ENCODE measurements at places on chromosomes 2 and 18.

- DNase-seq = no peak
These were observed 40.7 kb downstream of the PCBP1 start for GRCh38 chr2:70128005-70128404.

GRCh38 chr18:57959278-57959677 is 84.7 kb upstream of the NEDD4L start:
- no peak for DNase-seq

GRCh38 chr2:235026649-235027557 is 75.1 kb downstream of the SH3BP4 start:
- no peak for DNase-seq

DNA sequence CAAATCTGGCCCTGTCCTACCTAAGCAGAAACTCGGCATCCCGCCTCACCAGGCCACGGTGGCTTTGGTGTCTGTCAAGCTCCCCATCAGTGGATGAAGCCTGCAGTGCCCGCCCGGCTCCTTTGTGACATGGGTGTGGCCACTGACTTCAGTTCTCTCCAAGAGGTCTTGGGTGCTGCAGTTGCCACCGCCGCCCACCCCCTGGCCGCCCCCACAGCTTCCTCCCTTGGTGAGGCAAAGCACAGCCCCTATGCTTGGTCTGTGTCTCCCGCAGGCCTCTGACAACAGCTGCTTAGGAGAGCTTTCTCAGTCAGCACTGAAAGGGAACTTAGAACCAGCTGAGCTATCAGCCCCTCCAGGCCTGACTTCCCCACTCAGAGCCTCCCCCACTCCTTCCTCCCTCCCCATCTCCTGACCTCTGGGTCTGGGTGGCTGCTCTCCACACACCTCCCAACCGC is 22.9 kb upstream of the GPR55 start:
- DNase-seq = no peak

- DNase-seq = no peak
These were observed 31.9 kb upstream of the SLC35G4 start for GRCh38 chr18:11577271-11578112.

DNA sequence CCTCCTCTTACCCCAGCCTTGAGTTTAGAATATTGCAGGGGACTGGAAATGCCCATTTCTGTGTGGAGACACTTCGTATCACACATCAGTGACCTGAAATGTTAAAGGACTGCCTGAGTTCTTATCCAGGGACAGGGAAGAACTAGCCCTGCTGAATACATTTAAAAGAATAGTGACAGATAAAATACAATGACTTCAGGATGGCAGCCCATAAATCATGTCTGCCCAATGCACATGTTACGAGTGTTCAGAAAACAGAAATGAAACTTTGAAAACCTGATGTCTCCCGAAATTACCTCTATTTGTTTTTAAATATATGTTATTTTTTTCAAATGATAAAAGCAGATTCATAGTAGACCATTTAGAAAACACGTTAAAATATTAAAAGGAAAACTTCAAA is 22.3 kb upstream of the RAB12 start:
- DNase-seq = no peak

GRCh38 chr18:8860845-8861642 is 155.7 kb downstream of the MTCL1 start:
- DNase-seq = no peak

GRCh38 chr18:42758852-42759251 is 356.6 kb downstream of the RIT2 start:
- no peak for DNase-seq

- DNase-seq = no peak
These were observed 41.4 kb downstream of the AOX1 start for GRCh38 chr2:200627110-200627770.

DNA sequence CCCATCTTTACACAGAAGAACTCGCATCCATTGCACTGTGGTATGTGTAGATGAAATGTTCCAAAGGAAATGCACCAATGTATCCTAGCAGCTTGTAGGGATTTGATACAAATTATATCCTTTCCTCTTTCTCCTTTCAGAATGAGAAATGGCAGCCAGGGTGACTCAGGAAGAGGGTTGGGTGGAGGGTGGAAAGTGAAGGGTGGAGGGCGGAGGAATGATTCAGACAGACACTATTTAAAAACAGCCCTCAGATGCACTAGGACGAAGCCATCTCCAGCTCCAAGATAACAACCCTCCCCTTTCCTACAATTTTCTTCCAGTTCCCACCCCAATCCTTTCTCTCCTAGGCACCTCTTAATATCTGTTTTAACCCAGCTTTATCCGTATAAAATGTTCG is 96.2 kb upstream of the STK39 start:
- no peak for DNase-seq

DNA sequence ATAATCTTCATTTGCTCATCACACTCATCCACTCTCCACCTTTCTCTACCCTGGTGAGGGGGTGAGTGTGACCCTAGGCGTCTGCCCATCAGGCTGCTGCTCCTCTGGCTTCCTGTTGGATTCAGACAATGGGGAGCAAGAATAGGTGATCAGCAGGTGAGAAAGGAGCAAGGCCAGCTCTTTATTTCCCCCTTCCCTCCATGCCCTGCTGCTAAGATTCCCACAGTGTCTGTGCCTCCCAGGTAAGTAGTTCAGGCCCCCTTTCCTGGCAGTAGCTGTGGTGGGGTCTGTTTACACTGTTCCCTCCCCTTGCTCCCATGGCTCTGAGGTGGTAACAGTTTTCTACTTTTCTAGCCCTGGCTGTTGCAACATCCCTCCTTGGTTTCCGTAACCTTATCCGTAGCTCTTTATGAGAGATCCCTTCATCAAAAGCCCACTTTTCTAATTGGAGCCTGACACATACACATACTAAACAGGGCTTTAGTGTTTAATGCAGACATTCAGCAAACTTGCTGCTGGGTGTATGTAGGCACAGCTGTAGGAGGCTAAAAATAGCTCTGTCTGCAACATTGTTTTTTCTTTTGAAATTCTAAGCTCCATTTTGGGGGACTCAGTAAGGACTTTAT is 27.5 kb downstream of the MAP2 start:
- no peak for DNase-seq

DNA sequence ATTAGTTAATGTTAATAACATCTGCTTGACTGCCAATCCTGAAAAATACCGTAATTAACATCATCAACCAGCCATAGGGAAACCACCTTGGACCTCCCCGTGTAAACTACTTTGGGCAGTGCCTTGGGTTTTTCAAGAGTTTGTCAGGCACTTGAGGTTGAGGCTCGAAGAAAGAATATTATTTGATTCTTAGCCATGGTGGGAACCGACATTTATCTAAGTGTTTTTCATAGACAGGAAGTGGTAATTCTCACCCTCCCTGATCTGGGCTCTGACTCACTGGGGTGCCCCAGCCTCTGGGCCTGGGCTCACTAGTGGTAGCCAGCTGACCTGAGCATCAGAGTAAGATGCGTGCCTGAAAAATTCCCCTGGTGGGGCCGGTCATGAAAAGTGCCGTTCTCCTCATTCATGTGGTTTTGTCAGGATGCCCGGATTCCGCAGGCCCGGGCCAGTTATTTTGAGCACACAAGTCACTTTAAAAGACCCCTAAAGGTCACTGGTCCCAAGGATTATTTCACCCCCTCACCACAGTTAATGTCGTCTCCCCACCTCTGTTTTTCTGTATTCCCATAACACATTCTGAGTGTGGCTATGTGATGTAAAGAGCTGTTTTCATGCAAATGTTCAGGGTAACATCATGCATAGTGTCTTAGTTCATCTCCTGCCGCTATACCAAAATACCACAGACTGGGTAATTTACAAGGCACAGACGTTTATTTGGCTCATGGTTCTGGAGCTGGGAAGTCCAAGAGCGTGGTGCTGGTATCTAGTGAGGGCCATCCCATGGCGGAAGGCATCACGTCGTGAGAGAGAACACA is 21.6 kb upstream of the SPATA3 start:
- peak; percentile 63 for DNase-seq

GRCh38 chr2:40260437-40260836 is 191.5 kb downstream of the SLC8A1 start:
- no peak for DNase-seq

- DNase-seq = no peak
These were observed 73.9 kb downstream of the SOX11 start for GRCh38 chr2:5766056-5766455.

GRCh38 chr2:15201009-15201408 is 360.1 kb downstream of the NBAS start:
- no peak for DNase-seq

- DNase-seq = no peak
These were observed 151.1 kb downstream of the FSHR start for GRCh38 chr2:49003201-49003600.

GRCh38 chr2:115160531-115161080 is 718.2 kb downstream of the DPP10 start:
- DNase-seq = no peak

- no peak for DNase-seq
These were observed 250.7 kb downstream of the SATB2 start for GRCh38 chr2:199207011-199207410.

- DNase-seq = no peak
These were observed 68.6 kb downstream of the TGOLN2 start for GRCh38 chr2:85259101-85259590.

- no peak for DNase-seq
These were observed 27.8 kb downstream of the DNMT3A start for GRCh38 chr2:25313711-25314513.

- DNase-seq = no peak
These were observed 68.0 kb downstream of the STEAP3 start for GRCh38 chr2:119291588-119292167.

DNA sequence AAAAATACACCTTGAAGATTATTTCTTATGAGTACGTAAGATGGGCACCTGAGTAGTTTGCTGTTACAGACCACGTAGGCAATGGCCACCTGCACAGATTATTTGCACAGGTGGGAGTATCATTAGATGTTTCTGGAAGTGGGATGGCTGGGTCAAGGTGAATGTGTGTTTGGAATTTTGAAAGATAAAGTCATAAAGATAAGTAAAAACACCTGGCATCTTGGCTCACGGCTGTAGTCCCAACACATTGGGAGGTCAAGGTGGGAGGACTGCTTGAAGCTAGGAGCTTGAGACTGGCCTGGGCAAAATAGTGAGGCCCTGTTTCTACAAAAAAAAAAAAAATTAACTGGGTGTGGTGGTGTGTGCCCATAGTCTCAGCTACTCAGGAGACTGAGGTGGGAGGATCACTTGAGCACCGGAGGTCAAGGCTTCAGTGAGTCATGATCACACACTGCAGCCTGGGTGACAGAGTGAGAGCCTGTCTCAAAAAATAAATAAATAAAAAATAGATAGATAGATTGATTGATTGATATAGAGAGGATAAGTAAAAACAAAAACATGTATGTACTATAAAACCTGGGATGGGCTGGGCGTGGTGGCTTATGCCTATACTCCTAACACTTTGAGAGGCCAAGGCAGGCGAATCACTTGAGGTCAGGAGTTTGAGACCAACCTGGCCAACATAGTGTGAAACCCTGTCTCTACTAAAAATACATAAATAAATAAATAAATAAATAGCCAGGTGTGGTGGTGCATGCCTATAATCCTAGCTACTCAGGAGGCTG is 30.4 kb downstream of the ODC1 start:
- DNase-seq = no peak

DNA sequence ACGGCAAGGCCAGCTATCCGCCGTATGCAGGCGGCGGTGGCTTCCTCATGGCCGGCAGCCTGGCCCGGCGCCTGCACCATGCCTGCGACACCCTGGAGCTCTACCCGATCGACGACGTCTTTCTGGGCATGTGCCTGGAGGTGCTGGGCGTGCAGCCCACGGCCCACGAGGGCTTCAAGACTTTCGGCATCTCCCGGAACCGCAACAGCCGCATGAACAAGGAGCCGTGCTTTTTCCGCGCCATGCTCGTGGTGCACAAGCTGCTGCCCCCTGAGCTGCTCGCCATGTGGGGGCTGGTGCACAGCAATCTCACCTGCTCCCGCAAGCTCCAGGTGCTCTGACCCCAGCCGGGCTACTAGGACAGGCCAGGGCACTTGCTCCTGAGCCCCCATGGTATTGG is 3.1 kb downstream of the B3GNT7 start:
- DNase-seq = no peak

GRCh38 chr2:126059379-126059778 is 596.6 kb upstream of the GYPC start:
- DNase-seq = no peak

- DNase-seq = no peak
These were observed 30.8 kb upstream of the PARD3B start for GRCh38 chr2:204514439-204514838.

GRCh38 chr2:27356056-27356381 is 545 bp downstream of the GTF3C2 start:
- no peak for DNase-seq

DNA sequence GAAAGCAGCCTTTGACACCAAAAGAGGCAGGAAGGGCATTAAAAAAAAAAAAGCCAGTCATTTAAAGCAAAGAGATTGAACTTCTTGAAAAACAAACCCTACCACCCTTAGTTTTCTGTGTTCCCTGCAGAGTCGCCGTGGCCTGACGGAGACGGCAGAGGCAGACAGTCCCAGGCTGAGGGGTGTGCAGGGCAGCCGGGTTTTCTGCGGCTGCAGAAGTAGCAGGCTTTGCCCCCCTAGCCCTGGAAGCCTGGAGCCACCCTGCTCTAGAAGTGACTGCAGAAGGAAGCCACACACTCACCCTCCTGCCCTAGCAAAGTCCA is 2.8 kb downstream of the INPP5D start:
- DNase-seq = no peak

GRCh38 chr18:48409591-48410094 is 460 bp upstream of the ZBTB7C start:
- peak; percentile 35 for DNase-seq

DNA sequence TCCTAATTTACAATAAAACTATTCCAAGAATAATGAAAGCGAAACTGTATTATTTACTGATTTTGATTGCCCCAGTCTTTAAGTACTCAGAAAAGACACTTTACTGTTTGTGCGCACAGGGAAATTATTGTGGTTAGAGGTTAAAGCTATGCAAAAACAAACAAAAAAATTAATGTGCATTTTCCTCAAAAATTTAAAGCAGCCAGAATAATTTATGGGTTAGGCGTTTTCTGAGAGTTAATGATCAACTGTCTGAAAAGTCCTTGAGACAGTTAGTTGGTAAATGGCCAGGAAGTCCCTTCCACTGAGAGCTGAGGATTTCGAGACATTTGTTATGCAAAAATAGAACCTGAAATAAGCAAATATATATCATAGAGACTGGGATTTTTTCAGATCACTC is 143.3 kb downstream of the IRS1 start:
- DNase-seq = no peak

DNA sequence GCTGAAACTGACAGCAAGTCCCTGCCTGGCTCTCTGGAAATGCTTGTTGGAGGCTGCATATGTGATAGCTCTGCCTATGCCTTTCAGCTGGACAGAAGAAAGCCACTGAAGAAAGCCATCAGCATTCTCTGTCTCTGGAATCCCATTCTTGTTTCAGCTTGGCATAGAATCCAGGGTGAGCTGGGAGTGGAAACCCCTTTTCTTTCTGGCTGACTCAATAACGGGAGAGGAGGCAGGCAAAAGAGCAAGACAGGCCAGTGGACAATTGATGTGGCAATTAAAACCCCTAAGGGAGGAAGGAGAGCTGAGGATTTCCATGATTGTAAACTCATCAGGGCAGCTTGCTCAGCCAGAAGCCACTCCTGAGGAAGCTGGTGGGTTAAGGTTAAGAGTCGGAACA is 208.1 kb downstream of the CLIP4 start:
- DNase-seq = no peak

GRCh38 chr2:170503971-170504809 is 210.9 kb upstream of the SP5 start:
- no peak for DNase-seq
